ENCODE measurements at places on chromosomes 6 and 20.
A peak's percentile ranks its signal among the peaks of the same experiment; 100 is the strongest.

GRCh38 chr6:12595161-12595811, 121.3 kb upstream of the PHACTR1 start:
- DNase-seq, result no peak

GRCh38 chr6:71468038-71468437, 179.4 kb downstream of the OGFRL1 start:
- no peak for DNase-seq

DNA sequence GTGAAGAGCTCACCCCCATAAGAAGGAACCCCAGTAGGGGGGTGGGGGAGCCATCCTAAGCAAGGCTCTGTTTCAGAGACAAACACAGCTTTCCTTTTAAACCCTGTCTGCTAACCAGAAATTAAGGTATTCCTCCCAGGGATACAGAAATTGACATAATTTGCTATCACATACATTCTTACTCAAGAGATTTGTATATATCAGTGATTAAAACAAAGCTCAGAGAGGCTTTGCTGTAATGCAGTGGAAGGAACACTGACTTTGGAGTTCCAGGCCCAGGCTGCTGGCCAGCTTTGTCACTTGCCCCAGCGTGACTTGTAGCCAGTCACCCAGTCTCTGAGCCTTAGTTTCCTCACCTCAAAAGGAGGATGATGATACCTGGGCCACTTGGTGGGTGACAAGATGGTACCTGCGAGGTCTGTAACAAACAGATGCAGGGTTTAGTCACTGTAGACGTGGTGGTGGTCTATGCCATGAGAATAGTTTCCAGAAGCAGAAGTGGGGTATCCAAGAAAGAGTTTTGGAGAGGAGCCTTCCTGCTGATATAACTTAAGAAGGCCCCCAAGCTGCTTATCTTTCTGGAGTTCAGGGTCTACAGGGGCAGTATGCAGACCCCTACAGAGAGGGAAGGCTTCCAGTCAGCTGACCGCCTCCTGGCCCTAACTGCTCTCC, 3.2 kb upstream of the FOXF2 start:
- no peak for DNase-seq

- no peak for DNase-seq
These were observed 249.1 kb downstream of the COL12A1 start for GRCh38 chr6:74956559-74957428.

GRCh38 chr20:21622097-21622857, 83.2 kb upstream of the PAX1 start:
- DNase-seq, result no peak

DNA sequence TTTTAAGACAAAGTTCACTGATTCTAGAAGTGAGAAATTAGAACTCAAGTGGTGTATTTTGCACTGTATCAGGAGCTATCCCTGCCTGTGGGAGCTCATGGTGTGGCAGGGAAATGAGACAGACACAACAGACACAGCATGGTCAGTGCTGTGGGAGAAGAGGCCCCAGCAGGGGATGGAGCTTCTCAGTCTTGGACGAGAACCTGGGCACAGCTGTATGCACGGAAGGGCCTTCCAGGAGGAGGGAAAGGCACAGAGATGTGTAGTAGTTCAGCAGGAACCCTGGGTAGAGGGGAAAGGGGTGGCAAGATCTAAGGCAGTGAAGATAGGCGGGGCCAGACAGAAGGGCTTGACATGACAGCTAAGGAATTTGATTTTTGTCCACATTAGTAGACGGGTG, 48.8 kb upstream of the KIF25 start:
- DNase-seq, result no peak

DNA sequence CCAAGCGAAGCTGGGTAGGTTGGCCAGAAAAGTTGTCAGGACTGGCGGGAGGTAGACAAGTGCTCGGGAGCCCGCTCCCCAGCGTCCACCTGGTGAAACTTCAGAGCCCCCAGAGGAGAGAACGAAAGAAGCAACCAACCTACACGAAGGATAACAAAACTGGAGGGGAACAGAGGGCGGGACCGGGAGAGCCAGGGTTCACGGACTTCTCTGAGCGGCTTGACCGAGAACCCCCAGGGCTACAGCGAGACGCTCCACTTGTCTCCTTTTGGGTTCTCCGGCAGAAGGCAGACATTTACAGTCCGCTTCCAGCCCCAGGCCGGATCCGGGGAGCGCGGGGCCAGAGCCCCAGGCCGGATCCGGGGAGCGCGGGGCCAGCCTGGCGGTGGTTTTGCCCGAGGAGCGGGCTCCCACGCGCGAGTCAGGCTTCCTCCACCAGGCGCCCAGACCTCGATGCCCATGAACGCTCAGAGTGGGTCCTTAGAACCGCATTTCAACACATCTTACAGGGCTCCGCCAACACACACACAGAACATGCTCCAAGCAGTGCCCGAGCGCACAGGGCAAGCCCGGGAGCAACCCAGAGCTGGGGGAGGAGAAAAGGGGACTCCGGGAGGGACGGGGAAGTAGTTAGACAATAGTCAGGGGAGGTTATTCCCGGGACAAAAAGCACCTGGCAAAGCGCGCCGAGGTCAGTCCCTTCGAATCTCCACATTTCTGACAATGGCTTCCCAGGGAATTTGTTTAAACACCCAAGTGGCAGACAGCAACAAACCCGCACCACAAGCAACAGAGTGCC, 1.1 kb downstream of the PTPRK start:
- DNase-seq, result peak; percentile 2

DNA sequence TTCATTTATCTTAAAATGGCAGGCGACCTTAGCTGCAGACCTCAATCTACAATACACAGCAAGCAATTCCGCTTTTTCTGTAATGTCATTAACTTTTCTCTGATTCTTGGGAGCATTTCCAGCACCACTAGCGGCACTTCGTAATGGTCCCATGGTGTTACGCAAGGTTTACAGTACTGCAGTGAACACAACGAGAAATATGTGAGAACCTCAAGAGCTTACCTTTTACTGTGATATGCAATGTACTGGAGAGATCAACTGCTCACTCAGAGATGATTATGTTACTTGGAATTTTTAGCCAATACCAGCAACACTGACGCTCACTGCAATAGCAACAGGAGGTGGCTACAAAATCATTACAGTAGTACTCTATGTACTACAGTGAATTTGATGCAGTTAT, 2.8 kb upstream of the CEP43 start:
- no peak for DNase-seq

GRCh38 chr6:33869826-33870423, 66.1 kb upstream of the MLN start:
- DNase-seq, result no peak

GRCh38 chr20:35626386-35627001, 10.9 kb downstream of the SPAG4 start:
- no peak for DNase-seq

GRCh38 chr6:25008707-25009392, 73.1 kb upstream of the RIPOR2 start:
- DNase-seq, result no peak

- DNase-seq, result no peak
These were observed 22.7 kb upstream of the PRDM1 start for GRCh38 chr6:106063448-106063850.

GRCh38 chr6:5172897-5173474, 87.8 kb downstream of the LYRM4 start:
- DNase-seq, result no peak

- no peak for DNase-seq
These were observed 44.8 kb downstream of the MRAP2 start for GRCh38 chr6:84078335-84078734.

DNA sequence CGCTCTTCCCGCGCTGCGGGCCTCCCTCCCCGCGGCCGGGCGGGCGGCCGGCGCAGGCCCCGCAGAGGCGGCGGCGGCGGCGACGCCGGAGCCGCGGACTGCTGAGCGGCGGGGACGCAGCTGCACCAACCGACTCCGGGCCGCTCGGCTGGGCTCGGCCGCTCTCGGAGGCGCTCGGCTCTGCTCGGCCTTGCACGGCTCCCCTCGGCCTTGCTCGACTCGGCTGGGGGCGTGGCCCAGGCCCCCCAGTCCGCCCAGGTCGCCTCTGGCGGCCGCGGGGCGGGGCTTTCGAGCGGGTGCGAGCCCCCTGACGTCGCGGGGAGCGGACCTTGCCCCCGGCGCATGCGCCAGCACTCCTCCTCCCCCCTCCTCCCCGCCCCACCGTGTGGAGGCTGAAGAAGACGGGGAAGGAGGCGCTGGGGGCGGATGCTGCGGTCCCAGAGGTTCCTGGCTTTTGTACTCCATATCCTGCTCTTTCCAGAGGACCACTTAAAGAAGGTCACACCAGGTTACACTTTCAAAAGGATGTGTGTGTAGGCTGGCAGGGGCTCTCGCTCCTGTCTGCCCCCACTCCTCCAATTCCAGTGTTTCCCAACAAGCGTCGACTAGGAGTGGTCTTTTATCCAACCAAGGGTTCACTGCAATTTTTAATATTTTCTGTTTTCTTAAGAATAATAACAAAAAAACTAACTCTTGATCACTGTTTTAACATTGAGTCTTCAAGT, at the start of gene ZHX3:
TSS of gene ZHX3 (minus strand) at position 186 of the 725 bp plus-strand sequence. CDS start 112,815 bp downstream, outside the sequence.
- DNase-seq, result peak; percentile 89

DNA sequence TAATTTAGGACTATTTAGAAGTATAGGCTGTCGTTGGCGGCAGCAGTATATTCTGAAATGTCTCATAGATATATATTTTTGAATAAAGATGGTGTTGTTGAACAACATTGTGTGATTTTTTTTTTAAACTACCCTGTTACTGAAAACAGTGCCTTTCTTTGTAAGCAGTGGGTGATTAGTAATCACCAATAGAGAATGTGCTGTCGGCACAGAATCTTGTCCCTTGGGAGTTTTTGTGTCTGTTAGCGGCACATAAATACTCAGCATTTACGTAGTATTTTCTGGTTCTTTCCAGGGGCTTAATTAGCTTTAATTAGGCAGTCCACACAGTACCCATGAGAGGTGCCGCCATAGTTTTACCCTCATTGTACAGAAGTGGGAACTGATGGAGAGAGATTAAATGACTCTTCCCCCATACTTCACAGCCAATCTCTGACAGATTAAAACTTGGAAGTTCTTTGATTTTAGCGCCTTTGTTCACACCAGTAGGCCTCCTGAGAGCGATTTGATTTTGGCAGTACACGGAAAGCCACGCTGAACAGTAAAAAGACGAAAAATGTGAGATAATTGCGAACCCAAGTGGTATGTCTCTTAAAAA, 58.8 kb downstream of the RPRD1B start:
- no peak for DNase-seq

GRCh38 chr6:161100072-161100471, 108.5 kb downstream of the MAP3K4 start:
- no peak for DNase-seq

- no peak for DNase-seq
These were observed 475.2 kb downstream of the PTPRT start for GRCh38 chr20:42714298-42715141.

DNA sequence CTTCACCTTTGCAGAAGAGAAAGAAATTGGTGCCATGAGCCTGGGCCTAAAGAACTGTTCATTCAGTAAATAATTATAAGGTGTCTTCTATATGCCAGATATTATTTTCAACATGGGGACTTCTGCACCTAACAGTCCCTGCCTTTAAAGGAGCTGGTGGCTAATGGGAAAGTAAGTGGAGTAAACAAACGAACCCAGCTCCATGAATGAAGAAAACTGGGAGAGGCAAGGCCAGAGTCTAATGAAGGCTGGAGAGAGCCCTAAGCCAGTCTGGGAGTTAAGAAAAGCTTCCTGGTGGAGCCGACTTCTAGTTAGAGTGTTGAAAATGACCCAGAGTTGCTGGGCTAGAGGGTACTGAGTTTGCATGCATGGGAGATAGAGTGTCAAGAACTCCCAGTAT, 24.2 kb upstream of the EFHC1 start:
- DNase-seq, result no peak

DNA sequence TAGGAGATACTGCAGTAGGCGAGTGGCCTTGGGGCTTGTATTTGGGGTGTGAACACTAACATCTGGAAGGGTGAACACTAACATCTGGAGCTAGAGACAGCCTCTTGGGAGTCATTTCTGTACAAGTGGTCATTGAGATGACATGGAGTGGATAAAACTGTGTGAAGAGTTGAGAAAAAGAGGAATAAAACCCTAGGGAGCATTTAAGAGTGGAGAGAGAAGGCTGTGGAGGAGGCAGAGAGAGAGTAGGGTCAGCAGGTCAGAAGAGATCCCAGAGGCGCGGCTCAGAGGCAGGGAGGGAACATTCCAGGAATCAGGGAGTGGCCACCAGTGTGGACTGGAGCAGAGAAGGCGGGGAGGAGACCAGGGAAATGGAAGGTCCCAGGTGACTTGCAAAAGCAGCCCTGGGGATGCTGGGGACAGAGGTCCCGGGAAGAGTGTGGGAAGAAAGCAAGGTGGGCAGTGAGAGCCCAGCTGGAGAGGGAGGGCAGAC, 202.0 kb upstream of the RNF24 start:
- DNase-seq, result no peak

GRCh38 chr6:169142538-169142844, 111.2 kb downstream of the THBS2 start:
- DNase-seq, result no peak

DNA sequence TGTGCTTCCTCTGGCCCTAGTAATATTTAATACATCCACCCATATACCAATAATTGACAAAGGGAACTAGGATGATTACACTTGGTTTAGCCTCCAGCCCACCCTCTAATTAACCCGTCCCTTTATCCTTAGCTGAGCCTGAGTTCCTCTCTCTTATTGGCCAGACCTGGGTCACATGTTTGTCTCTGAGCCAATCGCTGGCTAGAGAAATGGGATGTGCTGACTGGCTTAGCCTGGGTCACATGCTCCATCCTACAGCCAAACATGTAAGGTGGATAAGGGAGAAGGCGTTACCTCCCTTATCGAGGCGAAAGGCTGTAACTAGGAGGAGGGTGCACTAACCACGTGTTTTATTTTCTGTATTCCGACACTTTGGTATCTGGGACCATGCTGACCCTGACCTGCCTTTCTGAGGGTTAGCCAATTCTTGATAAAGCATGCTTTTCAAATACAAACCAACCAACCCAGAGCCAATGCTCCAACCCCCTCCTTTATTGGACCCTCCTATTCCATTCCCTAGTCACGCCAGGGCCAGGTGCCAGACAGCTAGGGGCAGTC, 262.7 kb downstream of the PREX1 start:
- no peak for DNase-seq

DNA sequence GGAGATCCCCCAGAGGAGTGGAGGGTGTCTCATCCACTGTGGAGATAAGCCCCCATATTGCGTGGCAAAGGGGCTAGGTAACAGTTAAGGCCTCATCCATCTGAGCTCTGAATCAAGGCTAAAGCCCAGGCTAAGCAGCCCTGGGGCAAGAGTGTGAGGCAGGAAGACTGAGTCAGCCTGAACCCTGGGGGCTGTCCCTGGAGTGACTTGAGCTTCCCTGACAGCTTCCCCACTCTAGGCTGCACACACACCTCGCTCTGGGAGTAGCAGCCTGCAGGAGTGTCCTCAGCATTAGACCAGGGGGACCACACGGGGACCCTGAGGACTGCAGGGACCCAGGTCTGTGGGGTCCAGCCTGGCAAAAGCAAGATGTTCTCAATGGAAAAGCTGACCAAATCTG, 27.9 kb downstream of the UBD start:
- DNase-seq, result no peak

DNA sequence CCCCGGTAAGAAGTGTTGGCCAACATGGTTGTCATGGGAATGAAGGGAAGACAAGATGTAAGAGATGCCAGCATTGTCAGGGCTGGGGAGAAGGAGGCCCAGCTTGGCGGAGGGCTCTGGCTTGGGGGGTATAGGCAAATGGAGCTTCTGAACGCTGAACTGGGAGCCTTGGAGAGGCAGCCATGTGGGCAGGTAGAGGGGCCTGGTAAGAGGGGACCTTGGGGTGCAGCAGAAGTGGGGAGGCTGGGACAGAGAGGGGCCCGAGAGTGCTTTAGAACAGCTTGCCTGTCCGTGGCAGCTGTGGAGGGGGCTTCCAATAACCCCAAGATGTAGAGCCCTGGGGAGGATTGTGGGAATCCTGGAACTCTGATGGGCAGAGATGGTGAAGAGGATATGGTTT, 3.0 kb downstream of the SLC22A1 start:
- no peak for DNase-seq

GRCh38 chr6:36596356-36596755, 2.2 kb downstream of the SRSF3 start:
- no peak for DNase-seq
